NCI-H1417 (cell line): ENCODE measurements at places on chromosomes 3 and 15.

- DNase-seq = peak; percentile 17
Observed at GRCh38 chr3:52092271-52092660, 35.9 kb upstream of the DUSP7 start.

DNA sequence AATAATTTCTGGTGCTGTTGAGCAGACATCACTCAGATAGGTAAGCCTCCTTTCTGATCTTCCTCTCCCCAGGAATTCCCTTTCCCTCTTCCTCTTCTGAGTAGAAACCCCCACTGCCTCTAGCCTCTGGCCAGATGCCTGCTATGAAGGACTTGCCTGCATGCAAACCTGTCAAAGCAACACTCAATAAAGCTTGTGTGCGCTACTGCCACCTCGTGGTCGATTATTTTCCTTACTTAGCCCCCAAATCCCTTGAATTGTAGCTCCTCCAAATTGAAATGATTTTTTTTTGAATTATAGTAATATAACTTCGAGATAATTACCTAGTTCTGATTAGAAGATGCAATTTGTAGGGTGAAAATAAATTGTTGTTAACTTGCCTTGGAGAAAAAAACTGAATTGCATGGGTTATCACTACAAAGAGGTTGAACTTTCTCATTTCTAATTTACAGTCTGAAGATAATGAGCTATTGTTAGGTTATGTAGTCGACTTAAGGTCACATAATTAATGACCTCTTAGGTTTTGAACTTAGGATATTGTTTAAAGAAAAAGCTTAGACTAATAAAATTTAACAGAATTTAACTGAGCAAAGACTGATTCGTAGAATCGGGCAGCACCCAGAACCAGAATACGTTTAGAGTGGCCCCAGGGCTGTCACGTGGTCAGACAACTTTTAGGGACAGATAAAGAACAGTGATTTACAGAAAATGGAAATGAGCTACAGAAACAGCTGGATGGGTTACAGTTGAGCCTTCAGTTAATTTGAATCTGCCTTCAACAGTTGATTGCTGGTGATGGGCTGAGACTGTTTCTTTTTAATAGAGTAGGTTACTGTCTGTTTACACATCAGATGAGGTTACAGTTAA is 269.3 kb downstream of the ARPP21 start:
- peak; percentile 81 for DNase-seq

- peak; percentile 8 for DNase-seq
Observed at GRCh38 chr3:10547841-10548783, 42.7 kb upstream of the ATP2B2 start.

- DNase-seq = no peak
Observed at GRCh38 chr3:170802164-170803151, 67.5 kb downstream of the RPL22L1 start.

GRCh38 chr3:123352134-123352554 is 96.7 kb downstream of the ADCY5 start:
- no peak for DNase-seq

GRCh38 chr15:29131840-29132420 is 137.7 kb downstream of the NSMCE3 start:
- DNase-seq = no peak

DNA sequence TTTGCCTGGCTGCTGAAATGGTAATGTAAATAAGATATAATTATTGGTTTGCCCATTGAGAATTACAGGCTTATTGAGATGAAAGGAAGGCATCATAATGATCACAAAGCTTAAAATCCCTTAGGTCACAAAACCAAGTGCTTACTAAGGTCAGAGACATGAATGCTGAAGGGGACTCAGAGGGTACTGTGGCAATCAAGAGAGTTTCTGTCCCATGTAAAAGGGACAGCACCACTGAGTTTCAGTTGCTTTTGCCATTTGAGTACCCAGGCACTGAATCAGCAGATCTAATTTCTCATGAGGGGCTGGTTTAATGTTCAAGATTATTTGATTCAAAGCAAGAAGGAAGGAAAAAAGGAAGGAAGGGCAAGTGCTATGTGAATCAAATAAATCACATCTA is 127.0 kb downstream of the PLOD2 start:
- DNase-seq = peak; percentile 82

DNA sequence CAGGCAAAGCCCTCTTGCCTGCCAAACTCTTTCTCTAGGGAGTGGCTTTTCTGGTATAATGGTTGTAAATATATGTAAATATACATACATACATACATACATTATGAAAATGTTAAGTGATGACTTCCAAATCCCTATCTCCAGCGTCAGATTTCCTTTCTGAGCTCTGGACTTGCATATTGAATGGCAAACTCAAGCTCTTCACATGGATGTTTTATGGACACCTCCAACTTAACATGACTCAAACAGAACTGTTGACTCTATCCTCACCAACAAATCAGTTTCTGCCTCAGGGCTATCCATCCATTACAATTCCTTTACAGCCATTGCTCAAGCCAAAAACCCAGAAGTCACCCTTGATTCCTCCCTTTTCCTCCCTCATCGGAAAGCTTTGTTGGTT is 45.1 kb downstream of the ADAMTSL3 start:
- no peak for DNase-seq

- DNase-seq = no peak
Observed at GRCh38 chr3:39970982-39971381, 161.6 kb downstream of the MYRIP start.

GRCh38 chr3:187669675-187670504 is at the start of gene SST:
Gene SST, minus strand, starts transcription at chr3:187670394. Its CDS starts 103 bp downstream, at chr3:187670291.
- DNase-seq = no peak

DNA sequence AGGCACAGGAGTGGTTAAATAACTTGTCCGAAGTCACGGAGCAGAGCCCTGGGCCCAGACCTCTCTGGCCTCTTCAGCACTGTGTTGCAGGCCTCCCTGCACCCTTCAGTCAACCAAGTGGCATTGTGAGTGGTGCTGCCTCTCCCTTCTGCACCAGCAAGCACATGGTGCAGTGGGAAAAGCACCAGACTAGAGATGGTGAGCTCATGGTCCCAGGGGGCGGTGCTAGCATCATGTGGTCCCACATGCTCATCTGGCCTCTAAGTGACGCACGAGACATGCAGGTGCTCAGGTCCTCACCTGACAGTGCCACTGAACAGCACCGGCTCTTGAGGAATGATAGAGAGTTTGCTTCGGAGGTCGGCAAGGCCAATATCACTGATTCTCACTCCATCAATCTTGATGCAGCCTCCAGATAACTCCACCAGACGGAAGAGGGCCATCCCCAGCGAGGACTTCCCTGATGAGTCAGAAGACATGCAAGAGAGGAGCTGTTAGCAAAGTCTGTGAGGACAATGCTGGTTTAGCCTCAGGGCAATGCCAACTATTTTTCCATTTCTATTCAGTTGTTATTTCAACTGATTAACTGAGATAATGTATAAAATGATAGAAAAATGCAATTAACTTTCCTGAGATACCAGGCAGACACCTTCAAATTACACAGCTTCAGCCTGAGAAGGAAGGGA is 53.1 kb upstream of the PARL start:
- no peak for DNase-seq

GRCh38 chr3:169104972-169105371 is 558.5 kb downstream of the MECOM start:
- DNase-seq = no peak

DNA sequence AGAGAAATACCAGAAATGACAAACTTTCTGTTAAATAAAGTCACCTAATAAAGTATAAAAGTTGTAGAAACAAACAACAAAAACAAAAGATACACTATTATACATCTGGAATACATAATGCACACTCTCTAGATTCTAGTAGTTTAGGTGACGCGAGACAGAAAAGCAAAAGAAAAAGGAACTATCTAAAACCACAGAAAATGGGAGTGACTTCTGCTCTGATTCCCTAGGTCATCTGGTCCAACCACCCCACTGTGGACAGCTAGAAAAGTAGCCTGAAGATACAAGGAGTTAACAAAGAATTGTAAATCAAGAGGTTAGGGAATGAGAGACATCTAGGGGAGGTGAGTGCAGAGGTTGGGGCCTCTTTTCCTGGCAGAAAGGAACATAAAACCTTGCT is 39.1 kb downstream of the DHX36 start:
- no peak for DNase-seq

DNA sequence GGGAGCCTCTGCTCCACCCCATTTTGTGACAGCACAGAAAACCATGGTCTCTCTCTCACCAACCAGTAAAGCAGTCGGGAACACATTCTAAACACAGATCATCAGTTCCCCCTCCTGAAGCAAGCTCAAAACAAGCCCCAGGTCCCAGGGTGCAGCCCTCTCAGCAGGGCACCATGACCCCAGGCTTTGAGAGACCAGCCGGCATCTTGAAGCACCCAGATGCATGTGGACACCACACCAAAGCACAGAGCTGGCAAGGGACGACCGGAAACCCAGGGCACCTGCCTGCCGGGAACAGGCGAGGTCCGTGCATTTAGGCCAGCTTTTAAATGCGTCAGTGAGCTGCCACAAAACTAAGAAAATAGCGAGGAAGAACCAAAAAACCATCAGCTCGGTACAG is 103.2 kb upstream of the IQSEC1 start:
- DNase-seq = no peak

DNA sequence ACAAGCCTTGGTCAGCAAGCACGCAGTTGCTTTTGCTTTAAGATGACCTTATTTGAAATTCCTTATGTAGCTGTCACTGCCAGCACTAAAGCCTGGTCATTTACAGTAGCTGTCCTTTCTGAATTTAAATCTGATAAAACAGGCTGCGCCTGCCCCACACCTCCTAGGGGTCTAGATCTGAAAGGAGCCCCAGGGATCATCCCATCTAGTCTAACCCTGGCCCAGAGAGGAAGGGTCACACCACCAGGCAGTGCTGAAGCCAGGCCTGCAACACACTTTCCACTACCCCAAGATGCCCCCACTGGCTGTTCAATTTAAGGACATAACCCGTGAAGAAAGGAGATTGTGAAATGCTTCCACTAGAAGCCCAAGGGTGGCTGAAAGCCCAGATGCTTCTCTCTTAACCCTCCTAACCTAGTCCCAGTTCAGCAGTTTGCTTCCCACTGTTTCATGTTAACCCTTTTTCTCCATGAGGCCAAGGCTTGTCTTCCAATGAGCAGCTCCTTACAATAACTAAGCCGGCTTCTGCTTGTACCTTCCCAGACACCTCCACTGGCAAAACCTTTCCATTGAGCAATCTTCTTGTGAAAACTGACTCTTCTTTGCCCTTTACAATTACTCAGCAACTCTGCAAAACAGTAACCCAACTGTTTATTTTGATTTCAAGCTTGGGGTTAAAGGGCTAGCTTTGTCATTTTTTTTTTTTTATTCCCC is 198.9 kb upstream of the LPP start:
- no peak for DNase-seq
